ENCODE measurements at places on chromosomes 5 and 9.

DNA sequence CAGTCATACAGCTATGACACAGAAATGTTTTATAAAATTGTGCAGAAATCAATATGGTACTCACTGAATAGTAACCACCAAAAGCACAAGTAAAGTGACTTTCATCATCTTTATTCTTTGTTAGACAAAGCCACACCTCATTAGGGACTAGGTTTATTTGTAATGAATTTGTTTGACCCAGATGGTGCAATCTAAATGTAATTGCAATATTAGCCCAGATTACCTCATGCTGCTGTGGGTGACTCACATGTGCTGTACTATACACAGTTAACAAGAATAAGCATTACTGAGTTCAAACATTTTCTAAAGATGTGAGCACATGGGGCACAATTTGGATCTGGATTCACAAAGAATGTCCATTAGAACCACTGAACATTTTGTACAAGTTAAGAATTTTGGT lies 759.3 kb upstream of the TYRP1 start:
- no peak for DNase-seq

- DNase-seq, result no peak
Observed at GRCh38 chr9:133464638-133465037, 4.9 kb downstream of the CACFD1 start.

DNA sequence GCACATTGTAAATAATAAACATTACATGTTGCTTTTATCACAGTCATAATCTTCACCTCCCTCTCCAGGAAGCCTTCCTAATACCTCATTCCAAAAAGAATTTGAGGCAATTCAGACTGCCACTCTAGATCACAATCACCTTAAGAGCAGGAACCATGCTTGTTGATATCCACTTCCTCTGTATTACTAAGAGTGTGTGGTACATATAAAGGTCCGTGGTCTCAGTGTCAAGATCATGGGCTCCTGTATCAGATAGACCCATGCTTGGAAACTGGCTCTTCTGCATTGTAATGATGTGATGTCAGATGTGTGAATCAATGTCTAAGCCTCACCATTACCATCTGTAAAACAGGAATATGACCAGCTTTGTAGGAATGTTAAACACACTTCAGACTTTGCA lies 114.1 kb downstream of the SPOCK1 start:
- DNase-seq, result no peak

GRCh38 chr9:123408313-123409262 lies 52.6 kb downstream of the CRB2 start:
- no peak for DNase-seq

DNA sequence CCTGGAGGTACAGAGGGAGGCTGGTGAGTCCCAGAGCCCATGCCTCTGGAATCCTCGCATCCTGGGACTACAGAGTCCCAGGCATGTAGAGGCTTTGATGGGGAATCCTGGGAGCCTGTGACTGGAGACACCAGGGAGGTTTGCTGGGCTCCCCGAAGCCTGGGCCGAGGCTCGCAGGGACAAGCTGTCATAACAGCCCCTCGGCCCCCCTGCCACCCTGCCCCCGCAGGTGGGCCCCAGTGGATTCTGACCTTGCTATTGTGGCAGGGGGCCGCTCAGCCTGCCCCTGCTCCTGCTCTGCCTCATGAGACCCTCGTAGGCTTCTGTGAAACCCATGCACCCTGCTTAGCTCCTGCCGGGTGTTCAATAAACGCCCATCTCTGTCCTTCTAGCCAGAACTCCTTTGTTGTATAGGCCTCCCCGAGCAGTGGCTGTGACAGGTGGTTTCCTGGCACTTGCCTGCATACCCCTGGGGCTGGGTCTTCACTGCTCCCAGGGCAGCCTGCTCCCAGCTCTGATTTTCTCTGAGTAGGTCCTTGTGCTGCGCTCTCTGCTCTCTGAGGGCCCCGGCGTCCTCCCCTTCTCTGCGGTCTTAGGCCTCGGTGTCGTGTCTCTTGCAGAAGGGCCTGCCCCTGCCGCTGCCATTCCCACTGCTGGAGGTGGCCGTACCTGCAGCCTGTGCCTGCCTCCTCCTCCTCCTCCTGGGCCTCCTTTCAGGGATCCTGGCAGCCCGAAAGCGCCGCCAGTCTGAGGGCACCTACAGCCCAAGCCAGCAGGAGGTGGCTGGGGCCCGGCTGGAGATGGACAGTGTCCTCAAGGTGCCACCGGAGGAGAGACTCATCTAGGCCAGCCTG lies 20.4 kb downstream of the CRB2 start:
- no peak for DNase-seq

DNA sequence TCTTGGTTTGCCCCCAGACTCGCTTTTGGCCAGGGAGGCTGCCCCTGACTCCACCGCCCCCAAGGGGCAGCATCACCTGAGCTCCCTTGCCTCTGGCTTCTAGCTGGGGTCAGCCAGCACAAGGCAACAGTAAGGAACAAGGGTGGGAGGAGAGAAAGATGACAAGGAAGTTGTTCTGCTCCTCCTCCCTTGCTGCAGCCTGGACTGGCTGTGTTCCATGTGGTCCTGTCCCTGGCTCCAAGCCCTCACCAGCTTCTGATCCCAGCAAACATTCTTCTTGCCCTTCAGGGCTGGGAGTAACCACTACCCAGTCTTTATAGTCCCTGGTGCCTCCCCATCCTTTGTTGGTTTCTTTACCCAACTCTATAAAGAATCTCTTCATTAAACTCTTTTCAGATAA lies 100.3 kb upstream of the SPIN1 start:
- no peak for DNase-seq

- no peak for DNase-seq
Observed at GRCh38 chr5:9878206-9878605, 248.1 kb upstream of the TAS2R1 start.

GRCh38 chr5:60404171-60404570 lies 295.8 kb downstream of the DEPDC1B start:
- no peak for DNase-seq

DNA sequence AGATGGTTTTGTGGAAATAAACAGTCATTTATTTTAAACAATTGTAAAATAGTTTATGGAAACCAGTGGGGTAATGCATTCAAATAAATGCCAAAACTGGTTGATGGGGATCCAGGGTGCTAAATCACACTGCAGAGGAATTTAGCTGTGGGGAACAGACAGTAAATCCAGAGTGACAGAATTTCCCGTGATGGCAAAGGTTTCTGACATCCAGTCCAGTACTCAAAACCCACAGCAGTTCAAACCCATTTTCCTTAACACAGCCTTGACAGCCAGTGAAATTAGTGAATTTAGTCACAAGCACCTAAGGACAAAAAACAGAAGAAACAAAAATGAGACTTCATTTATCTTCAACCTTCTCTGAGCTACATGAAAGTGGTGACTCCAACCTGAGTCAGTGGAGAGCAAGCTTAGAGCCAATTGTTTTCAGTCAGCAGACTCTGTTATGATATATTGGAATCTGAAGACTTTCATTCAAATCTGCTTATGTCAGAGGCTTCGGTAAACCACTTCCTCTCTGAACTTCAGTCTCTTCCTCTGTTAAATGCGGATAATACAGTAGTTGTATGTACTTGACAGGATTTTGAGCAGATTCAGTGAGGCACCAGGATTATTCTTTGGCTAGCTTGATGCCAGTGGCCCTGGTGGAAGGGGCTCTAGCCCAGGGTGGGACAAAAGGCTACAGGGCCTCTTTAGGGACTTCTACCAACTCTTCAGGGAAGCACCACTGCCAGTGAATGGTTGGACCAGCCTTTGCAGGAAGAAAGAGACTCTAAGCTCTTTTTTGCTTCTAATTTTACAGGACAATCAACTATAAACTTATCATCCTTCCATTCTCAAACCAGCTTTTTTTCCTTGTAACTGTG lies 185.3 kb downstream of the MAPKAP1 start:
- DNase-seq, result no peak

- no peak for DNase-seq
Observed at GRCh38 chr5:60494635-60495034, 205.3 kb downstream of the DEPDC1B start.

GRCh38 chr5:142544071-142544753 lies 141.7 kb downstream of the FGF1 start:
- no peak for DNase-seq

- no peak for DNase-seq
Observed at GRCh38 chr5:147321569-147321968, 86.7 kb downstream of the STK32A start.

DNA sequence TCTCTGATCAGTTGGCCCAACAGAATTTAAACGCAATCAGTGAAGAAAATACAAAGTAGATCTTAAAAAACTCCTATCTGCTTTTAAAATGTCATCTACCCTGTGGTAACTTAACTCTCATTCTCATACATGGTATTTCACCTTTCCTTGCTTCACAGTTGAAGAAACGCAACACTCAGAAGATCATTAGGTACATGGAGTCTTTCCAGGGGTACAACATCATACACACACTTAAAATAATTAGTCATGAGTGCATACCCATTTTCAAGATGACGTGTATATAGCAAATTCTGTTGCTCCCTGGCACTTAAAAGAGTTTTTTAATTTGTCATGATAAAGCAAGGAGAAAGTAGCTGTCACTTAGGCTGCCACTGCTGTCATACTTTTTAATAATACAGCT lies 259.9 kb downstream of the BNC2 start:
- DNase-seq, result no peak

DNA sequence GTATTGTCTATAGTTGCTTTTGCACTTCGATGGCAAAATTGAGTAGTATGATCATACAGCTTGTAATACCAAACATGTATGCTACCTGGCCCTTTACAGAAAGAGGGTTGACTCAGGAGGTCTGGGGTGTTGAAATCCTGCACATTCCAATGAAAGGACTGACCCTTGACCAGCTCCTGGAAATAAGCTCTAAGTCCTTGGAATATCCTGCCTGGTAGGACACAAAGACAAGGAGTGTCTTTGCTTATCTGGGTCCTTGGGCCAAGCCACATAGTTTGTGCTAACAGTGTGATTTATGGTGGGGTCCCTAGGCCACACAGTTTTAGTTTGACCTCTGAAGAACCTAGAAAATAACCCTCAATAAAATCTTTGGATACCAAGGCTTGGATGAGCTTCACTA lies 89.3 kb upstream of the FTMT start:
- no peak for DNase-seq

- DNase-seq, result no peak
Observed at GRCh38 chr5:128559300-128560297, 21.6 kb upstream of the FBN2 start.

- DNase-seq, result no peak
Observed at GRCh38 chr9:80951675-80952074, 737.7 kb downstream of the TLE1 start.

DNA sequence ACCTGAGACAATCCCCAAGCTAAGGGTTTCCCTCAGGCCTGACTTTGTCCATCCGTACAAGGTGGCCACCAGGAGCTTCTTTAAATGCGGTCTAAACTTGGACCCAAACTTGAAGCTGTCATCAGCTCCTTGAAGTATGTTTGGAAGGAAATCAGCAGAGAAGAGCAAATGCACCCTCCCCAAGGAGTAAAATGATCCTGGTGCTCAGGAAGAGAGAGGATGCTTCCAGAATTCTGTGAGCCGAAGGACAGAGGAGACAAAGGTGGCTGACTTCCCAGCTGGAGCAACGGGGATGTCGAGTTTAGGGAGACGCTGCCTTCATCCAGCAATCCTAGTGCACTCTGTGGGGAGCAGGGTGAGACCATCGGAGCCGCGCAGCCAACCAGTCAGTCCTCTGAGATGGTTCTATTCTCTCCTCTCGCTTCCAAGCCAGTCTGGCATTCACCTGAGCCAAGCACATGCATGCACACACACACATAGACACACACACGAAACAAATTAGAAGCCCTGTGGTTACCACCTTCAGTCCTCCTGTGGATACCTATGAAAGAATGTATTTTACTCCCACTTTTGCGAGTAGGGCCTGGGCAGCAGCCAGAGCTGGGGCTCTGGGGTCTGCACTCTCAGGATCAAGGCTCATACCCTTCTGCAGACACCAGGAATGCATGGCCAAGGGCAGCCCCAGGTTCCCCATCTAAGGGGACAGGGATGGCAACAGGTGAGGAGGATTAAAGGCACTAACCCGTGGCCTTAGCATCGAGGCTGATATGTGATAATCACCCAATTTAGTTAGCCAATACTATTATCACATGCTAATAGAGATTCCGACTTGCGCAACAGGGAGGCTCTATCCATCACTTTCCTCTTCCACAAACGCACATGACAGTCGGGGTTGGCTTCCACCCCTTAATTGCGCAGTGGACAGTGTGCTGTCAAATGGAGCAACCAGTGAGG lies 75.8 kb downstream of the GTF3C4 start:
- no peak for DNase-seq

DNA sequence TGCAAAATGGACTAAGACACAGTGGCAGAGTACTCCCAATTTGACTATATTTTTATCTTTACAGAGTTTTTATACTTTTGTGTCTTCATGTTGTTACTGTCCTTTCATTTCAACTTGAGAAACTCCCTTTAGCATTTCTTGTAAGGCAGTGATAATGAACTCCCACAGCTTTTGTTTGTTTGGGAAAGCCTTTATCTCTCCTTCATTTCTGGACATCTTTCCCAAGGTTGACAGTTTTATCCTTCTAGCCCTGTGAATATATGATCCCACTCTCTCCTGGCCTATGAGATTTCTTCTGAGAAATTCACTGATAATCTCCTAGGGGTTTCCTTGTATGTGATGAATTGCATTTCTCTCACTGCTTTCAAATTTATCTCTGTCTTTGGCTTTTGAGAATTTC lies 9.2 kb upstream of the SARDH start:
- no peak for DNase-seq

DNA sequence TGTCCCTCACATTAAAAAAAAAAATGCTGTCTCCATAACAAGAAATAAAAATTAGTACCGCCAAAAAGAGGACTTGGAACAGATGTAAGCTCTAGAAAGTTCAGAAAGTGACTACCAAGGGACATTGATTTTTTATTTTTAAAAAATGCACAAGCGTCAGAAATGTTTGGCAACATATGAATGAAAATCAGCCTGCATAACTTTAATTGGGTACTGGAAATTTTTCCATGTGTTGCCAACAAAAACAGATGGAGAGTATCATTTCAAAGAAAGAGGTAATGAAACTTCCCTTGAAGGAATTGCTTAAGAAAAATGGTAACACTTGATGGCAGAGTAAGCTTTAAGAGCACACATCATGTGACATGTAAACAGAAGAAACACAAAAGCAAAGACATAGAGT lies 47.2 kb downstream of the OR2K2 start:
- no peak for DNase-seq

DNA sequence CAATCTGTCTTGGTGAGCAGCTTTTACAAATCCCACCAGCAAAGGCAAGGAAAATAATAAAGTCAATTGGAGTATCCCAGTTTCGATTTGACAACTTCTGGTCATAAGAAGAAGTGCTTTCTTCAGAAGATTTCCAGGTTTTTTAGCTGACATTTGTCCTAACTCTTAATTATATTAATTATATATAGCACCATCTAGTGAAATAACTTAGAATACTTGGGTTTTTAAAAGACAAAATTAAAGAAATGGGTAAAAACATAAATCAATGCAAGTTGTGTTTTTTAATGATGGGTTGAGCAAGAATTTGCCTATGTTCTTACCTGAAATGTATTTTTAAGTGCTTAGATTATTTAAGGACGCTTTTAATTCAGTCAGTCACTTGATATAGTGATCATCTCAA lies 421.8 kb downstream of the ACTL7B start:
- DNase-seq, result no peak

- no peak for DNase-seq
Observed at GRCh38 chr5:145237843-145238242, 597.3 kb downstream of the PRELID2 start.
